ENCODE measurements at places on chromosomes 2 and 18.

GRCh38 chr2:45084361-45085020, 75.2 kb upstream of the SIX2 start:
- no peak for DNase-seq

DNA sequence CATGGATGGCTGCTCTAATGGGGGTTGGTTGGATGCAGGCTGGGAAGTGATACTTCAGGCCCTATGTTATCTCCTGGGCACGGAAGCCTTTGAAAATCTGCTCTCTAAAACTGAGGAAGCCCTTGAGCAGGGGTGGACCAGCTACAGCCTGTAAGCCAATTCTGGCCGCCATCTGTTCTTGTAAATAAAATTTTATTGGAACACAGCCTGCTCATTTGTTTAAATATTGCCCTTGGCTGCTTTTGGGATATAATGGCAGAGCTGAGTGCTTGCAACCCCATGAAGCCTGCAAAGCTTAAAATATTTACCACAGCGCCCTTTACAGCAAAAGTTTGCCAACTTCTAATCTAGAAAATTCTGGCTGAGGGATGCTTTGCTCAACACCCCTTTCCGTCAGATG, 11.9 kb upstream of the IGFBP2 start:
- no peak for DNase-seq

DNA sequence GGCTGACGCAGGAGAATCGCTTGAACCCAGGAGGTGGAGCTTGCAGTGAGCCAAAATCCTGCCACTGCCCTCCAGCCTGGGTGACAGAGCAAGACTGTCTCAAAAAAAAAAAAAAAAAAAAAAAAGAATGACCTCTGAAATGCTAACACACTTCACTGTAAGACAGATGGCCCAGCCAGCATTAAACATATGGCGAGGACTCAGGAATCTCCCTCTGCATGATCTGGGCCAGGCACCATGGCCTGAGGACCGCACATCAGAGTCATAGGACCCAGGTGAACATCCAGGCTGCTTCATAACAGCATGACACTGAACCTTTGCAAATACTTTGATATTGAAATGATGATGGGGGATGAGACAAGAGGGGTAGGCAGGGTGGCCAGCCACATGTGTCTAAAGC, 56.1 kb upstream of the DNMT3A start:
- no peak for DNase-seq

DNA sequence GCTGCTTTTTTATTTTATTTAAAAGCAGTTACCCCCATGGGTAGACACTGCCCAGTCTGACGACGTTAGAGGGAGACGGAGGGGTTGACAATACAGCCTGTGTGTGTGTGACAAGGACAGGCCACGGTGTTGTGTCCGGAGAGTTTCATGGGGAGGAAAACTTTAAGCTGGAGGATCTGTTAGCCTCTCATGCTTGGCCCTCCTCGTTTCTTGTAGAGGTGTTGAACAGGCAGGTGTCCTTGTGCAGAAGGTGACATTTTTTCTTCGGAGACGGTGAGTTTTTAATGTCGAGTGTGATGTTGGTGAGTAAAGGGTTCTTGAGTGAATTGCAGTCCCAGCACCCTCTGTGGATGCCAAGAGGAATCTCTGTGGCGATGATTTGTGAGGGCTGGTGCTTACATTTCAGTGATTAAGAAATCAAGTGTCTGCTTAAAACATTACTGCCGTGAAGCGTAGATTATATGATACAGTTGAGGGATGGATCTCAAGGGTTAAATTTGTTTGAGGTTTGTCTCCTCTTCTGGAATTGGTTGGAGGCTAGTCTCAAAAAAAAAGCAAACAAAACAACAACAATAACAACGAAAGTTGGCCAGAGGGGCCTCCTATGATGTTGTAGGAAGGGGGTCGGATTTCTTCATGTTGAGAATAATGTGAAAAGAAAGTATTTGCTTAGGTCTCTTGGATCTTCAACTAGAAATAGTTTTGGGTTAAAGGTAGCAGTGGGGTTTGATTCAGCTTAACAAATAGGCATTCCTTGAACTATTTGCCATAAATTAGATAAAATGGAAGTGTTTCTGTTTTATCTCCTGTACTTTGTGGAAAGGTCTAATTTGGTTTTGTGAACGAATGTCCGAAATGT, 1.6 kb downstream of the NCOA1 start:
- DNase-seq = peak; percentile 41

- no peak for DNase-seq
Observed at GRCh38 chr2:169507698-169508097, 1.8 kb upstream of the KLHL41 start.

GRCh38 chr2:21161832-21162614, 38.3 kb downstream of the TDRD15 start:
- DNase-seq = no peak

GRCh38 chr2:132651115-132652045, 18.6 kb downstream of the LYPD1 start:
- peak; percentile 57 for DNase-seq

GRCh38 chr2:222261504-222261903, 37.3 kb downstream of the PAX3 start:
- no peak for DNase-seq

- DNase-seq = peak; percentile 36
Observed at GRCh38 chr2:46161315-46161714, 135.9 kb upstream of the EPAS1 start.

- no peak for DNase-seq
Observed at GRCh38 chr2:54444503-54444902, 11.6 kb upstream of the SPTBN1 start.

- DNase-seq = no peak
Observed at GRCh38 chr2:106563195-106563594, 76.0 kb downstream of the CD8B2 start.

DNA sequence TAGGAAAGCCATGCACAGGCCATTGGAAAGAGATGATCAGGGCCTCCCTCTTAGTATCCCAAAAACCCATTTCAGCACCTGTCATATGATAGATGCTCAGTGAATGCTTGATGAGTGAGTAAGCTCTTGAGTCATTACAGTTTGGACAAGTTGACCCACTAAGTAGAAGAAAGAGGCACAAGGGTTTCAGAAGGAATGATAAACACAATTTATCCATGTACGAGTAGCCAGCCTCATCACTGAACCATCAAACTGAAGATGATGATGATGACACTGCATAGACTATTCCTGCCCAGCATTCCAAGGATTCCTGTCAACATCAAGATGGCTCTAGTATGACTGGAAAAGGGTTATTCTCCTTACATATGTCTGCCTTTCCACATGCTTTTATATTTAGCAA, 596.0 kb downstream of the BCL11A start:
- DNase-seq = no peak

GRCh38 chr2:63856303-63856603, 14.6 kb downstream of the UGP2 start:
- no peak for DNase-seq

DNA sequence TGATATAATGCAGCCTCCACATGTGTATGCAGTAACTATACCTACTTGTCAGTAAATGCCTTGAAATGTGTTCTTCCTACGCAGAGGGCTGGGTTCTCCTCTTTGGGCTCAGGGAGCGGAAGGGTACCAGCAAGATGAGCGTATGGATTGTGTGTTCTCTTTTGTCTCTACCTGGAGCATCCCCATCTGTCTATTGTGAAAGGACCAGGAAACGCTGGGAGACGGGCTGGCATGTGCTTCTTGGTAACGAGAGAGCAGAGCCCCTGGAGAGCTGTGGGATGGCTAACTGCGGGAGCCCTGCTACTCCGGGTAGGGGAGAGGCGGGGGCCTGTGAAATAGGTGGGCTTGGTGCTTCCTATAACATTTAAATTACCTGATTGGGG, 80.9 kb downstream of the BCL2 start:
- no peak for DNase-seq

- DNase-seq = no peak
Observed at GRCh38 chr2:136332436-136333095, 214.6 kb upstream of the CXCR4 start.

DNA sequence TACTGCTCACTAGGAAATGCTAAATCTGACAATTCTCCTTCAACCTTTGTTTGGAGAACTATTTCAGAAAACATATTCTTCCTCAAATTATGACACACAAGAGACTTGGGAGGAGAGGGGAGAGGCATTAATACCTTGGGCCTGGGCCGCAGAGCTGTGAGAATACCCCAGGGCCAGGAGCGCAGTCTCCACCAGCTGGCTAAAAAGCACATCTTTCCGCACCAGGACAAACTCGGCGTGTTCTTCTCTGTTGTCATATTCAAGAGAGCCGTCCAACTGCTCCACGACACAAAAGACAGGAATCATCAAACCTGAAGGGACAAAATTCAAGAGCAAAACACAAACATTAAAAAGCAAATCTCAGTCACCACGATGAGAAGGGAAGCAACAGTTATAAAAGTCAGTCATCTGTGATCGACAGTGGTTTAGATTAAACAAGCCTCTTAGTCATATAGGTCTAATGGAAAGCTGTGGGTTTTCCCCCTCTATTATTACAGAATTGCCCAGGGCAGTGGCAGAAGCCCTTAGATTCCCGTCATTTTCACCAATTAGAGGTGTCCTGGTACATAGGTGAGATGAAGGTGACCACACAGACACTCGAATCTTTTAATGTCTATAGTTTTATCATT, 24.4 kb downstream of the SATB2 start:
- DNase-seq = no peak

GRCh38 chr2:6880200-6880733, 2.7 kb downstream of the RSAD2 start:
- peak; percentile 71 for DNase-seq

DNA sequence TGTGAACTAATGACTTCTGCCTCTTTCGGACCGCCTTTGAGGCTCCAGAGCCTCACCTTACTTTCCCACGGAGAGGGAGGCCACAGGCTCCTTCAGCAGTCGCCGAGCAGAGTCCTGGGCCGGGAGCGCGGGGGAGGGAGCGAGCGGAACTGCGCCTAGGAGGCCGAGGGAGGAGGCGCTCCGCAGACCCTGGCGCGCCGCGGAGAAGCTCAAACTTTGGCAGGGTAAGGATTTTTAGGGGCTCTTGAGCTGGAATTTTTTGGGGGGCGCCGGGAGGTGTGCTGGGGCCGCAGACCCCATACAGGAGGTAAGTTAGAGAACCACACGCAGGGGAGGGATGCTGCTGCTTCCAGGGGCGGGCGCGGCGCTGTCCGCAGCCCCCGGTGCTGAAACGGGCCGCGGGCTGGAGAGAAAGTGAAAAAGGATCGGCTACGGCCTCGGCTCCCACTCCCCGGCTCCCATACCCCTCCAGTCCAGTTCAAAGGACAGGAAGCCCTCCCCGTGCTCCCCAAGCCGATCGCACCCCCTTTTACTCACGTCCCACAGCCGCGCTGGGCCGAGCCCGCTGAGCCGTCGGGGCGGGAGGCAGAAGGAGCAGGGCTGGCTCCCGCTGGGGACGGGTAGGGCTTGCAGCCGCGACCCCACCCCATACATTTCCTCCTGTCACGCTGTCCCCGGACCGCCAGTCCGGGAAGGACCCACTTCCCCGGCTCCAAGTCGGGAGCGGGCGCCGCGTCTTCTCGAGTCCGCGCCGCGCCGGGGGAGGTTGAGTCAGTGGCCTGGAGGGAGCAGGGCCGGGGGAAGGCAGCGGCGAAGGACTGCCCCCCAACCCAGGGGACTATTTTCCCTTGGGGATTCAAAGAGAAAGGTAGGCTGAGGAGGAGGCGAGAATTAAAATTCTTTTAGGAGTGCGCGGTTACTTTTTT, at the start of gene CNGA3:
TSS of gene CNGA3 (plus strand) at position 146 of the 926 bp plus-strand sequence. CDS start 23,520 bp downstream, outside the sequence.
- peak; percentile 38 for DNase-seq

GRCh38 chr2:45280794-45281193, 271.5 kb upstream of the SIX2 start:
- DNase-seq = no peak

GRCh38 chr2:205199165-205199850, 483.0 kb upstream of the NRP2 start:
- no peak for DNase-seq

GRCh38 chr2:138823666-138824065, 43.5 kb upstream of the NXPH2 start:
- DNase-seq = no peak

DNA sequence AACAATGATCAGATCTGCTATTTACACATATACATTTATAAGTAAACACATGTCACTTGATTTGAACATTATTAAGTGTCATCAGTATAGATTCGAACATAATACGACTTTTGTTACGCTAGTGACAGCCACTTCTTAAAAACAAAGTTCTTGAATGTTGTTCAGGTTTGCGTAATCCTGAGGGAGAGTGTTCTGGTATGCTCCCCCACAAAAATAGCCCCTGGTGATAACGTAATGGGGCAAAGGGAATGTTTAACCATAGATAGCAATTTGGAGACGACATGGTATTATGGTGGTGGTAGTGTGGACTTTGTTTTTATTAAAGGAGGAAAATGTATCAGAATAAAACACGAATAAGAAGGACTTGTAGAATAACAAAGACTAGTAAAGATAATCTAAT, 90.6 kb downstream of the PLEKHM3 start:
- DNase-seq = peak; percentile 39

DNA sequence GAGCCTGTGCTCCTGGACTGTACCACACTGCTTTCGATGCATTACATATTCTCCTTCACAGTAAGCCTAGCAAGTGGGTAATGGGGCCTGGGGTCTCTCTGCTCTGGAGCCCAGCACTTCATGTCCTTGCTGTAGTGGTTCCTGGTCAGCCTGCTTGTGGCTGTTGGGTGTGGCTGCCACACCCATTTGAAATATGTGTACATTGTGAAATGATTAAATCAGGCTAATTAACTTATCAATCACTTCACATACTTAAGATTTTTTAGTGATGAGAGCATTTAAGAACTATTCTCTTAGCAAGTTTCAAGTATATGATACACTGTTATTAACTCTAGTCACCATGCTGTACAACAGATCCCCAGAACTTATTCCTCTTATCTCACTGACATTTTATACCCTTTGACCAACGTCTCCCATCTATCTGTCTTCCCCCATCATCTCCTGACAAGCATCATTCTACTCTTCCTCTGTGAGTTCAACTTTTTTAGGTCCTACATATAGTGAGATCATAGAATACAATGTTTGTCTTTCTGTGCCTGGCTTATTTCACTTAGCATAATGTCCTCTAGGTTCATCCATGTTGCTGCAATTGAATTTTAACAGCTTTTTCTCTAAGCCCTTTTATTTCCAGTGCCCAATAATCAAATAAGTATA, 92.1 kb downstream of the LYPD6 start:
- DNase-seq = no peak

GRCh38 chr2:187915810-187916209, 361.6 kb upstream of the TFPI start:
- no peak for DNase-seq

GRCh38 chr2:241467777-241468475, 40.5 kb downstream of the STK25 start:
- no peak for DNase-seq

Data from NB4 (cell line).